ENCODE measurements at places on chromosomes 5 and 9.

- no peak for DNase-seq
These were observed 184.7 kb downstream of the CARTPT start for GRCh38 chr5:71903808-71904207.

DNA sequence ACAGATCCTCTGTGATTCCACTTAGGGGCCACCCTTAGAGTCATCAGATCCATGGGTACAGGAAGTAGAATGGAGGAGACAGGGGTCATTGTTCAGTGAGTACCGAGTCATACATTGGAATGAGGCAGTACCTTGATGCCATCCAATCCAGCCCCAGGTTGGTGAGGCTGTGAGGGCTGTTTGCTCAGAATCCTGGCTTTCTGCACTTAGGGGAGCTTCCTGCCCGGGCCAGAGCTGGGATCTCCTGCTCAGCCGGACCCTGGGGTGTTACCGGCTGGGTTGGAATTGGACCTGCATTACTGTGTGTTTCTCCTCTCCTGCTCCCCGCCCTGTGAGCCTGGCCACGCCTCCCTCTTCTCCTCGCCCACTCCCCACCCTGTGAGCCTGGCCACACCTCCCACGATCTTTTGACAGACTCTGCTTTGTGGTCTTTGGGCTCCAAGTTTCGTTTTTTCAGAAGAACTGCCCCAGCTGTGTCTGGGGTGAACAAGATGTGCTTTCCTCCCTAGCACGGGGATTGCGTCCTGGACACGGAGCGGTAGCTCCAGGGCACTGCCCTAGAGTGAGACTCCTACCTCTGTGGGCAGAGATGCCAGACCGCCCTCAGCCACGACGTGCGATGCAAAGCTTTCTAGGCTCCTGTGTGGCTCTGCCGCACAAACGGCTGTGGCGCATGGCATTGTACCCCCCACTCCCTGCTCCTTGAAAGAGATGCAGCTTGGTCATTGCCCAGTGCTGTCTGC is 15.4 kb downstream of the TRAF2 start:
- DNase-seq: peak; percentile 63

- DNase-seq: no peak
These were observed 19.8 kb upstream of the KCNV2 start for GRCh38 chr9:2697492-2697891.

DNA sequence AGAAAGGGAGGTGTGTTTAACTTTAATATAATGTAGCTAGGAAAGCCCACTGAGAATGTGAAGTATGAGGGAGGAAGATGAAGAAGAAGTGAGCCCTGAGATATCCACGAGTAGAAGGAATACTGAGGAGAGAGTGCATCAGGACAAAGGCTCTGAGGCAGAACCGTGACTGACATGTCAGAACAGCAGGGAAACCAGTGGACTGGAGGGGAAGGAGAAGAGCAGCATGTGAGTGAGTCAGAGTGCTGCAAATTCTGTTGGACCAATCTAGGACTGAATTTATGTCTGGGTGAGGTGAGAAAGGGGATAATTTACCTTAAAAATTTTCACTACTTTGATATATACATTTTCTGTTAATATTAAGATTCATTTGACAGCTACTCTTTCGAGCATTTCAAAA is 110.3 kb downstream of the ST8SIA4 start:
- DNase-seq: no peak

- no peak for DNase-seq
These were observed 22.2 kb downstream of the RCL1 start for GRCh38 chr9:4814913-4815312.

GRCh38 chr9:128764361-128764760 is 7.4 kb downstream of the ZER1 start:
- DNase-seq: no peak

- DNase-seq: no peak
These were observed 212.4 kb downstream of the TRIM32 start for GRCh38 chr9:116899337-116900006.

DNA sequence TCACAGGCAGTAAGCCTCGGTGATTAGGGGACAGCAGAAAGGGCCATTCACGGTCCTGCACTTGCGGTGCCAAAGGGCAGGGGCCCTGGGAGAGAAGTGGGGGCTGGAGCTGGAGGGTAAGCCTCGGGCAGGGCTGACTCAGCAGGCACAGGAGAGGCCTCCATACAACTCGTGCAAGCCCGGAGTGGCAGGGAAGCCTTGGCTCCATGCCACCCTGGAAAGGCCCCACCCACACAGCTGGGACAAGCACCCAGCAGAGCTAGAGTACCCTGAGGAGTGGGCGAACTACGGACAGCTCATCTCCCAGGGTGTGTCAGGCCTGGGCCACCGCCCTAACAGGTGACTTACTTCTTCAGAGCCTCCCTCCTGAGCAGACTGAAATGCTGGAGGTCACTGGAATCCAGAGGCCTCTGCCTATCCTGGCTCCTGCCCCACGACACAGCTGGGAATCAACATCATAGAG is 5.6 kb upstream of the CAMK2A start:
- no peak for DNase-seq

GRCh38 chr9:133618726-133619125 is 9.5 kb upstream of the FAM163B start:
- no peak for DNase-seq

- DNase-seq: no peak
These were observed 15.3 kb downstream of the MYMK start for GRCh38 chr9:133509179-133510083.

DNA sequence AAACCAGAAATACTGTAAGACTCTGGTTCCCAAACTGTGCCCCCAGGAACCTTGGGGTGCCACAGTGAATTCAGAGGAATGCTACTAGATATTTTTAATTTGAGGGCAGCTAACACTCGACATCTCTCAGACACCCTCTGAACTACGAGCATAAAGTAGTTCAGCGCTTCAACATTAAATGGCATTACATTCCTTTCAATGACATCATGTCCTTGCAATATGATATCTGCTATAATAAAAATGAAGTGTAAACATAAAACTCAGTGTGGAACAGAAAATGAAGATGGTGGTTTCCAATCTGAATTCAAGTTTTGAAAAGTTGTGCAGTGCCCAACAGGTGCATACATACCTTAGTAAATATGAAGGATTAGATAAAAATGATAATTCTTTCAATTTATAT is 116.1 kb downstream of the LPAR1 start:
- no peak for DNase-seq

DNA sequence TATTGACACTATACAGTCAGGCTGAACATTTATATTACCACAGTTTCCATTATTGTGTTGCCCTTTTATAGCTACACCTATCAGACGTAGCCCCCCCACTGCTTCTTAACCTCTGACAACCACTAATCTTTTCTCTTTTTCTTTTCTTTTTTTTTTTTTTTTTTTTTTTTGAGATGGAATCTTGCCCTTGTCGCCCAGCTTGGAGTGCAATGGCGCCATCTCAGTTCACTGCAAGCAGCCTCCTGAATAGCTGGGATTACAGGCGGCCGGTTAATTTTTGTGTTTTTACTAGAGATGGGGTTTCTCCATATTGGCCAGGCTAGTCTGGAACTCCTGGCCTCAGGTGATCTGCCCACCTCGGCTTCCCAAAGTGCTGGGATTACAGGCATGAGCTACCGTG is 75.4 kb downstream of the UHRF2 start:
- no peak for DNase-seq

DNA sequence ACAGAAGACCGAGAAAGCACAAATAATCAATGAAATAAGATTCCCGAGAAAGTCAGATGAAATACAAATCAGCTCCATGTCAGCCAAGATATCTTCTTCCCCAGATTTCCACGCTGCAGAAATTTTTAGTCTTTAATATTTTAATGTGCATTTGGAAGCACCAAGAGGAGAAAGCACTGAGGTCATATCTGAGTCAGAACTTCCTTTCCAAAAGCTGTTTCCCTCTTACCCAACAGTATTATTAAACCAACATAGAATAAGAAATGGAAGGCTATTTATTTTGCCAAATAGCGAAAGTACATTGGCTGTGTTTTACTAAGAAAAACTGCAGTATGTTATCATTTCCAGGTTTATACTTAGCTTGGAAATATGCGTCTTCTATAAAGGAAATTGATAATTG is 772.1 kb upstream of the CDH9 start:
- DNase-seq: no peak

DNA sequence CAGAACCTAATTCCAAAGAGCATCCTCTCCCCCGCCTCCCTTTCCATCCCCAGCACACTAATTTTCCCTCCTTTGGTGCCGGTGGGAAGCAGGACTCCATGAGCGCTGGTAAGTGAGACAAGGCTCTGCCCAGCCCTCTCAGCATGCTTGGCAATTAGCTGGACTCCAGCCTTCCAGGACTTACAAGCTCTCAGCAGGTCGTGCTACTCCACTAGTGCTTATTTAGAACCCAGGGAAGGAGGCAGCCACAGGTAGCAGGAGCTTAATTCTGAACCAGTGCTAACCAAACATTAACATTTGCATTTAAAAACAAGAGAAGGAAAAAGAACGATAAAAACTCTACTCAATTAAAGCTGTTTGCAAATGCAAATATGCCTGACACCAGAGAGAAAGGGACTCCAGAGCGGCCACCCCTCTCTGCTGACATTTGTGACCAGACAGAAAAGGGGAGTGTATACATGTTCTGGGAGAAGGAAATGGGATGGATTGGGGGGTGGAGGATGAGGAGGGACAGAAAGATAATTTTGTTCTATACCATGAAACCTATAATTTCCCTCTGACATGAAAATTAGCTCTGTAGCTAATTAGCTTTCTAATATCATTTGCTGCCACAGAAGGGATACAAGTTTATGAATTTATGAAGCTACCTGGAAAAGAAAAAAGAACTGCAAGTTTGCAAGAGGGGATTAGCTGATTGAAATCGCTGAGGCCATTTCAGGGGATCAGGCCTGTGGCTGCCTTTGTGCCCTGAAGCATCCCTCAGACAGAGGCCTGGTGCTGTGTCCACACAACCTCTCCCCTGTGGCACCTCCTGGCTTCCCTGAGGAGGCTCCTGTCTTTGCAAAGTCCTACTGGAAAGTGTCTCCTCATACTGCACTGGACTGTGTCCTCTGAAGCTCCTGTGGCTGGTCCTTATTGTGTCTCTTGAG is 266.3 kb downstream of the SEC61B start:
- DNase-seq: no peak

DNA sequence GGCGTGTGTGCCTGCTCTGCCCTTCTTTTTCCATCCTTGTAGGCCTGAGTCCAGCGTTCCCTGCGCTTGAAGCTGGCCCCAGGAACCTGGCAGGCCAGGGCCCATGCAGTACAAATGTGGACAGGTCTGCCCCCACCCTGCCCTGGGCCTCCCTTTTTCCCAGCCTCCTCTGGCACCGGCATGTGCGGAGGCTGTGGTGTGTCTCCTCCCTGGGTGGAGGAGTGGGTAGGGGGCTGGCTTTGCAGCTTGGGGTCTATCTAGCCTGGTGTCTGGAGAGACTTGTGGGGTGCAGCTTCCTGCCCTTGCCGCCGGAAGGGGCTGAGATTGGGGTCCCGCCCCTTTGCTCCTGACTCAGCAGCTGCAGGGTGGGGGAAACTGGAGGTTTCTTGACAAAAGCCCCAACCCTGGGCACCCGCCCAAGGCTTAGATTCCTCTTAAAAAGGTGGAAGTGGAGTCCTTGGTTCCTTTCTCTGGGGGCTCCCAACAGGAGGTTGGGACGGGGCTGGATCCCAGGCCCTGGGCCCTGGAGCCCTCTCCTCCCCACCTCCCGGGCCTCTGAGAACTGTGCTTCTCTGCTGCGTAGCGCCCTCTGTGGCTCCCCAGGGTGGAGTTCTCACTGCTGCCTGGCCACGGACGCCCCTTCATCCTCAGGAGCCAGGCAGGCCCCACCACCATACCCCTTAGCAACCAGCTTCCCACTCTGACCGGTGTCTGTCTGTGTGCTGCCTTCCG is 18.0 kb downstream of the RXRA start:
- no peak for DNase-seq
